CD4-positive, alpha-beta T cell treated with Interleukin-10 for 1 hour (primary cell): ENCODE measurements at places on chromosomes 3 and 15.

GRCh38 chr3:50239649-50240048, 3.6 kb downstream of the GNAI2 start:
- DNase-seq = no peak

DNA sequence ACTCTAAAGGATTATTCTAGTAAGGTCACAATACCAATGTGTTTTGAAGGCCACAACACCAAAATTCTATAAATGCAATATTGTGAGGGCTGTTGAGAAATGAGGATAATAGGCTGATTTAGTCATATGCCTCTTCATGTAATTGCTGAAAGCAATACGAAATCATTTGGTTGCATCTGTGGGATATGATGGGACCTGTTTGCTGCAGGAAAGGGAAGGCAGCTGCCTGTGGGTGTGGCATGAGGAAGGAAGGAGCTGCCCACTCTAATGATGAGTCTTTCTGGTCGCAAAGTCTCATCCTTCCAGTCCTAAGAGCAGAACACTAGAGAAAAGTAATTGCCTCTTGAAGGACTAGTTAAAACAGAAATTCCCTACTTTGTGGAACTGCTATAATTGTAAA, 245.3 kb upstream of the ZPLD1 start:
- no peak for DNase-seq

- DNase-seq = no peak
Measured at GRCh38 chr3:41489231-41489630, 289.9 kb downstream of the CTNNB1 start.

DNA sequence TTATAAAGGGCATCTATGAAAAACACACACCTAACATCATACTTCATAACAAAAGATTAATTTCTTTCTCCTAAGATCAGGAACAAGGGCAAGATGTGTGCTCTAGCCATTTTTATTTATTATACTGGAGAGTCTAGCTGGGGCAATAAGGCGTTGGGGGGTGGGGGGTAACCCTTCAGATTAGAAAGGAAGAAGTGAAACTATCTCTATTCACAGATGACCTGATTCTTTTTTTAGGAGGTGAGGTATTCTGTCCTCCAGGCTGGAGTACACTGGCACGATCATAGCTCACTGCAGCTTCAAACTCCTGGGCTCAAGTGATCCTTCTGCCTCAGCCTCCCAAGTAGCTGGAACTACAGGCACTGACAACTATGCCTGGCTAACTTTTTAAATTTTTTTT, 89.5 kb upstream of the MANF start:
- DNase-seq = no peak

DNA sequence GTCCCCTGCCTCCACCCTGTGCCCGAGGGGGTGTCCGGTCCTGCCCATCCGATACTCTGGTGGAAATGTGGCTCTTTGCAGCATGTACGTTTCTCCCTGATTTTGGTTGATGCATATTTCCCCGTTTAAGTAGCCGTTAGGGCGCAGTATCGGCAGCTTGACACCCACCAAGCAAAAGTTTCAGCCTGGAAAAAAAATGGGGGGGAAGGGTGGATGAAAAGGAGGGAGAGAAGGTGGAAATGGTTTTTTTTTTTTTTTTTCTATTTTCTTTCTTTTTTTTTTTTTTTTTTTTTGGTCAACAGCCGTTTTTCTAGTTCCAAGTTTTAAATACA, 1.3 kb downstream of the RAP2B start:
- no peak for DNase-seq

DNA sequence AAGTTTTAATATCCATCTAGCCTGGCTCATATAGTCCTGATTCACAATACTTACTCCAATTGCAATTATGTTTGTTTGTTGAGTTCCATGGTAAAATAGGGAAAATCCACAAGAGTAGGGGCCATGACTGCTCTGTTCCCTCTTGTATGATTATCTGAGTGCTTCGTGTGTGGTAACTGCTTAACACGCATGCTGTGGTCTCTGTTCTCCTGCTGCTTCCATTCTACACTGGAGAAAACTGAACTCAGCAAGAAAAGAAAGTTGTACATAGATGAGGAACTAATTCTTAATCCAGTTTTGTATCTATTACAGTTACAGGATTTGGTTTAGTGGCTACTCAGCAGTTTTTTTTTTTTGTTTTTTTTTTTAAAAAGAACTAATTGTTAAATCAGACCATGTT, 223.0 kb upstream of the SATB1 start:
- no peak for DNase-seq
